ENCODE measurements at places on chromosomes 5 and 9.

DNA sequence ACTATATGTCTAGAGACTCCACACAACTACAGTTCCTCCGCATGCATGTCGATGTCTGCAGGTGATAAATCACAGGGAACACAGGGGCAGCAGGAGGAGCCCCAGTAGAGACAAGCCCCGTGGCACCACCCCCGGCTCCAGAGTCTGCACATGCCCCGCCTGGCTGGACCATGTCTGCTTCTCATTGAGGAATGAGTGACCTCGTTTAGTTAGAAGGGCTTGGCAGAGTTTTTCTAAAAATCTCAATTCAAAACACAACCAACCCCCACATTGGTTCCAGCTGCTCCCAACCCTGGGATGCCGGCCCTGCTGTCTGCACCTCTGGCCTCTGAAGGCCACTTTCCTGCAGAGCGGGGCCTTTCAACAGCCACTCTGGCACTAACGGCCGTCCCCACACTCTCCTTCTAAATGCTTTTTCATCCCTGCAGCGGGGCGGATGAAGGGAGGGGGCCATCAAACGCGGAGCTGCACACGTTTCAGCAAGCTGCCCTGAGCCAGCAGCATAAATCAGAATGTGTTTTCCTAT lies 106.3 kb downstream of the ROR2 start:
- DNase-seq: no peak

- no peak for DNase-seq
Measured at GRCh38 chr9:109248133-109248581, 72.7 kb downstream of the EPB41L4B start.

- peak; percentile 38 for DNase-seq
Measured at GRCh38 chr9:33623658-33624586, 99.9 kb downstream of the ANKRD18B start.

- DNase-seq: no peak
Measured at GRCh38 chr5:28743025-28743715, 1704.8 kb upstream of the CDH9 start.

DNA sequence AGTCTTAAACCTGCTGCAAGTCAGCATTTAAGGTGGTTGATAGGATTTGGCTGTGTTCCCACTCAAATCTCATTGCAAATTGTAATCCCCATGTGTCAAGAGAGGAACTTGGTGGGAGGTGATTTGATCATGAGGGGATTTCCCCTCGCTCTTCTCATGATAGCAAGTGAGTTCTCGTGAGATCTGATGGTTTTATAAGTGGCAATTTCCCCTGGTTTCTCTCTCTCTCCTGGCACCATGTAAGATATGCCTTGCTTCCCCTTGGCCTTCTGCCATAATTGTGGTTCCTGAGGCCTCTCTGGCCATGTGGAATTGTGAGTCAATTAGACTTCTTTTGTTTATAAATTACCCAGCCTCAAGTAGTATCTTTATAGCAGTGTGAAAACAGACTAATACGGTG lies 84.3 kb upstream of the SMC2 start:
- no peak for DNase-seq

- no peak for DNase-seq
Measured at GRCh38 chr9:105975886-105976645, 281.7 kb downstream of the TMEM38B start.

DNA sequence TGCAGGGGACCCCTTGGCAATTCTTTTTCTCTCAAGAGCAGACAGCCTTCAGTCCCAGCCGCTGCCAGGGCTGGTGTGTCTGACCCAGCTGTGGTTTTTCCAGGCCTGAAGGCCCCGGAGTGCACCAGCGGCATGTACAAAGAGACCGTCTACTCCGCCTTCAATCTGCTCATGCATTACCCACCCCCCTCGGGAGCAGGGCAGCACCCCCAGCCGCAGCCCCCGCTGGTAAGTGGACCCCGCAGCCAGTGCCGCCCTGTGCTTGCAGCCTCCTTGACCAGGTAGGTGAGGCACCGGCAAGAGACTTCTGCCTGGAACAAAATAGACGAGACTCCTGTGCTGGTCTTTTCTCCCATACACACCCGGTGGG lies 1.3 kb downstream of the TCF7 start:
- DNase-seq: no peak

DNA sequence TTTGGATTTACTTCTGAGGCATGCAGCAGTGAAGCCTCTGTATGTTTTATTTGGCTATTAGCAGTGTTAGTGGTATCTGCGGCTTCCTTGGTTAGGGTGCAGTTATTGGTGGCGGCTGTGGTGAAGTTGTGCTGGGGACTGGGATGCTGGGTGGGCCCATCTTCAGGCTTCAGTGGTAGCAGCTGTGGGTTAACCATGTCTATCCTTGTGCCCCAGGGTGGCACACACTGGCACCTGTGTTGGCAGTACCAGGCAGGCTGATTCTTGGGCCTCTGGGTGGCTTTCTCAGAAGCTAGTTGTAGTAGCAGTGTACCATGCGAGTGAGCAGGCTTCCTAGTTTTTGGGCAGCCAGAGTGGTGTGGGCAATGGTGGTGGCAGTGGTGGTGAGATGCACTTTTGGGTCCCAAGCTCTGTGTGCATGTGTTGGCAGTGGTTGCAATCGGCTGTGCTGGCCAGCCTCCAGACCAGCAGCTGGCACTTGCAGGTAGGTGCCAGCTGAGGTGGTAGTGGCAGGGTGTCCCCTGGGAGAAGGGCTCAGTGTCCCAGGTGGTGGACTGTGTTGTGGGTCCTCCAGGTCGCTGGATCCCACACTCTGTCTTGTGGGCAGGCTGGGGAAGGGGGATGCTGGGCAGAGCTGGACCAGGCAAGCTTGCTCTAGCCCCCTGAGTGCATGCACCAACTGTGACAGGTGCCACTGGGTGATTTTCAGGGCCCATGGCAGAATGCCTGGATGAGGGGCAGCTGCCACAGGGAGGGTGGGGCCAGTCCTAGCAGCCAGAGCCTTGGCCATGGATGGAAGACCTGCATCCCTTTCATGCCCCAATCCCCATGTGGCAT lies 13.6 kb downstream of the AHRR start:
- no peak for DNase-seq

DNA sequence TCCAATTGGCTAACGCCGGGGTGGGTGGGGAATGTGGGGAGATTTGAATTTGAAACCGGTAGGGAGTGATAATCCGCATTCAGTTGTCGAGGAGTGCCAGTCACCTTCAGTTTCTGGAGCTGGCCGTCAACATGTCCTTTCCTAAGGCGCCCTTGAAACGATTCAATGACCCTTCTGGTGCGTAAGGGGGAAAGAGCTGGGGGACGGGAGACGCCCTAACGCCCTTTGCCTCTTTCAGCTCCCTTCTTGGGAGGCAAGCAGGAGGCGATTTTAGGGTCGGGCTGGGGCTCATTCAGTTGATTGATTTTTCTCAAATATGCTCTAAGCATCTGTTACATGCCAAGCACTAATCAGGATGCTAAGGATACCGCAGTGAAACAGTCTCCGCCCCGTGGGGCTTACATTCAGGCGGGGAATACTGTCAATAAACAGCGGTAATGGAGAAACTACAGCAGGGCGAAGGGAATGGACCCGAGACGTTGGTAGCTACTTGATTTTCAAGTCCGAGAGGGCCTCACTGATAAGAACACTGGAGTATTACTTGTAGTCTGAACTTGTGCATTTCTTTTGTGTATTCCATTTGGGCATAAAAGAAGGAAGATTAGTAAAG lies at the start of gene HMMR:
Gene HMMR, plus strand, starts transcription at position 71 of the 610 bp plus-strand sequence. Its CDS starts 61 bp downstream, at position 132.
- no peak for DNase-seq

DNA sequence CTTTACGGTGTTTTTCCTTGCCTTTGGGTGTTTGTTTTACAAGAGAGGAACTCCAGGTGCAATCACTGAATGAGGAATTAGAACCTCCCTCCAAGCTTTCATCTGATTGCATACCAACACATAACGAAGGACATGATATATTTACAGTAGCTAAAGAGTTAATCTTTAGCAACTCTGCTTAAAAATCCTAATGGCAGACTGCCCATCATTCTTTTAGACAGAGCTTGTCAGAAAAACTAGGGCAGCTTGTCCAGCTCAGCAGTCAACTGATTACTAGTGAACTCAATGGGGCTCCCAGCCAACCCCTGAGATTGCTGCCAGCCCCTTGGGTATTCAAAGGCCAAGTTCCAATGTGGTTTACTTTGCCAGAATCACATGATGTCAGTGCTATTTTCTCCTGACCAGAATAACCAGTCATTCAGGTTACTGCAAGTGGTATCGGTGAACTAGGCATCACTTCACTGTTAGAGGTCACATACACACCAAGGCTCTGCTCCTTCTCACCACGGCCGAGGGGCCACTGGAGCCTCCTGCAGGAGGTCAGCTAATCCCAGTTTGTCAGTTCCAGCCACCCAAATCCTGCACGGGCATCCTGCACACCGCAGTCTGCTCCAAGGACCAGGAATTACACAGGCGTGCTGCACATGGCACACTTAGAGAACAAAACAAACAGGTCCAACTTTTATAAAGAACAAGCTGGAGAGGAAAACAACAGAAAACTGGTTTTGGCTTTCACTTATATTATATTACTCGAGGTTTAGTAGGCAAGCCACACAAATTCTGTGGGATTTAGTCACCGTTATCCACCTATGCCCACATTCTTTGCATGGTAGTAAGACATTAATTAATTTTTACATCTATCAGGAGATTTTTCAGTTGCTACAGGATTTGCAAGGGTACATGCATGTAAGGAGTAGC lies 62.5 kb downstream of the NFIB start:
- peak; percentile 41 for DNase-seq

DNA sequence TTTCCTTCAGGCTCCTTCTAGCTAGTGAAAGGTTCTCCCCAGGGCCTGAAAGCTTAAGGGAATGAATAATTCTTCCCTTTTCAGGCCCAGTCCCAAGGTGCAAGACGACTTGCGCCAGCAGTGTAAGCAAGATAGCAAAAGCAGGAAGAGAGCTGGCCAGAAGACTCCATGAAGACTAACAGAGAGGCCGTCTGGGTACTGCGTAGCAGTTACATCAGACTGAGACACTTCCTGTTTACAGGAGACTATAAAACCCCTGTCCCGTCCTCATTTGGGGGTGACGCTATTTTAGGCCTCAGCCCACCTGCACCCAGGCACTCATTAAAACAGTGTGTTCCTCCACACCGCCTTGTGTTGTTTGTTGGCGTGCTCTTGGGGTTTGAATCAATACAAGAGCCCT lies 90.7 kb upstream of the MOCS2 start:
- DNase-seq: no peak

GRCh38 chr9:85009251-85009650 lies 339.7 kb downstream of the NTRK2 start:
- no peak for DNase-seq

DNA sequence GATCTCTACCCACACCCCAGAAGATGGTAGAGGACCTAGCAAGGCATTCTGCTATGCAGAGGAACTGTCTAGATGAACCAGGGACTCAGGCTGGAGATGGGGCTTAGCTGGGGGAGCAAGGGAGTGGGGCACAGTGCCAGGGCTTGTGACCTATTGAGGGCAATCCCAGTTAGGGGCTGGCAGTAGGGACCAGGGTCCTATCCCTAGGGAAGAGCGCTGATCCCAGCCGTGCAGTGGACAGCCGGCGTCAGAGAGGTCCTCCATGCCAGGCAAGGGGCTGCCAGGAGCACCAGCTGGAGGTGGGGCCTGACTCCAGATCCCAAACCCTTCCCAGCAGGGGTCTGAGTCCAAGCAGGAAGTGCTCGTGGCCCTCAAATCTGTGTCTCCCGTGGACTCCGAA lies 52.7 kb upstream of the NEURL1B start:
- DNase-seq: no peak

DNA sequence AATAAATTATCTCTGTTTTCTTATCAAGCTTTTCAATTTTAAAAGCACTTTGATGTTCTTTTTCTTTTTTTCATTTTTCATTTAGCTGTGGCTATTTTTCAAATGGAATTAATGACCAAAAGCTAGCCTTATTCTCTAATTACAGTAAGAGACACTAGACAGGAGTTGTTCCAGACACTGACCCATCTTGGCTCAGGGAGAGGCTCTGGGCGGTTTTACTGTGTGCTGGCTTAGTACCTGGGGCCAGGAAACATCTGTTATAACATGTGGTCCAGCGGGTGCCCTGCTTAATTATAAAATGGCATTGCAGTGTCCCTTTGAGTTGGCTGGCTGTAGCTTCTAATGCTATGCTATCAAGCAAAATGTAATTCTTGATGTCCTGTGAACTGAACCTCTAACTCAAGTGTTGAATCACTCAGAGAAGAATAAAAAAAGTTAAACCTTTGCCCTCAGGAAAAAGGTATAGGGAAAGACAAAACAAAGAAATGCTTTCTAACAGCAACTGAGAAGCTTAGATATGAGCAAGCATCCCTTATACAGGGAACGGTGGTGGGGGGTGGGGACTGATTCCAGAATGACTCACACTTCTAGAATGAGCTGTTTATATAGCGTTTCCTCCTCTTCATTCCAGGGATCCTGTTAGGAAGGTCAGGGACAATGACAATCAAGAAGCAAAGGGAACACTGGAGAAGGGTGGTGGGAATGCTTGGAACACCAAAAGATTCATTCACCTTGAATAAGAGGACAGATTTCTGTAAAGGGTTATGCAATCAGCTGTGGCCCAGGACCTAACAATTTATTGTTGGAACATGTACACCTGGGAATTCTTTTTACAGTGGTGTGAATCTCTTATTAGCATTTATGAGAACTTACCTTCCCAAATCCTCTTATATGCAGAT lies 58.7 kb upstream of the NFIB start:
- peak; percentile 41 for DNase-seq

DNA sequence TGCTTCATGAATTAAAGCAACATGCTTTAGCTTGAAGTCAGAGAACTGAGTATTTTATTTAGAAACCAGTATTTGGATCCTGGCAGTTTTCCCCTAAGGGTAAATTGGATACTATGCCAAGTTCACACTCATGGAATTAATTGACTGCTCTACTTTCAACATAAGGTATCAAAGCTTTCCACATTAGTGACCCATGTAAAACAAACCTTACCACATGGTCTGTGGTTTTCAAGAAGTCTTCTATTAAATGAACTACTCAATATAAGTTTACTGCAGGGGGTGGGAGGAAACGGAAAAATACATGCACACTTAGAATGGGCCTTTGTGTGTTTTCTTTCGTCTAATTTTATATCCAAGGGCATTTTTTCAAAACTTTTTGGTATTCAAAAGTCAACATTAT lies 232.0 kb upstream of the FBXL7 start:
- DNase-seq: no peak

GRCh38 chr9:37034938-37035647 lies 1.0 kb upstream of the PAX5 start:
- DNase-seq: no peak

DNA sequence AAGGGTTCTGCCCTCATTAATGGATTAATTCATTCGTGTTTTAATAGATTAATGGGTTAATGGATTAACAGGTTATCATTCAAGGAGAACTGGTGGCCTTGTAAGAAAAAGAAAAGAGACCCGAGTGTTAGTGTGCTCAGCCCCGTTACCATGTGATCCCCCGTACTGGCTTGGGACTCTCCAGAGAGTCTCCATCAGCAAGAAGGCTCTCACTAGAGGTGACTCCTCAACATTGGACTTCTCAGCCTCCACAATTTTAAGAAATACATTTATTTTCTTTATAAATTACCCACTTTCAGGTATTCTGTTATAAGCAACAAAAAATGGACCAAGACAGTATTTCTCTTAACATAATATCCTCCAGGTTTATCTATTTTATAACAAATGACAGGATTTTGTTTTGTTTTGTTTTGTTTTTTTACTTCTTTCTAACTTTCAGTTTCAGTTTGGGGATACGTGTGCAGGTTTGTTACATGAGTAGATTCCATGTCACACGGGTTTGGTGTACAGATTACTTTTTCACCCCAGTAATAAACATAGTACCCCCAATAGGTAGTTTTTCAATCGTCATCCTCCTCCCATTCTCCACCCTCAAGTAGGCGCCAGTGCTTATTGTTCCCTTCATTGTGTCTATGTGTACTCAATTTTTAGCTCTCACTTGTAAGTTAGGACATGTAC lies 456.1 kb downstream of the DNAH5 start:
- DNase-seq: no peak

GRCh38 chr9:114845373-114845772 lies 39.5 kb upstream of the TNFSF15 start:
- no peak for DNase-seq

Measured in omental fat pad (tissue), 4 donors.